ENCODE measurements at places on chromosomes 1 and 21.

- DNase-seq: peak; percentile 31
These were observed 131.4 kb downstream of the HS2ST1 start for GRCh38 chr1:87045761-87046304.

- peak; percentile 56 for DNase-seq
These were observed 84.5 kb upstream of the RGS4 start for GRCh38 chr1:162984699-162985098.

GRCh38 chr1:26307363-26307781, 936 bp upstream of the UBXN11 start:
- DNase-seq: no peak

GRCh38 chr1:41482001-41482765, 2.3 kb downstream of the EDN2 start:
- no peak for DNase-seq

- DNase-seq: peak; percentile 62
These were observed 25.1 kb upstream of the TMEM222 start for GRCh38 chr1:27296773-27297291.

- DNase-seq: peak; percentile 31
These were observed 102.3 kb downstream of the LACTBL1 start for GRCh38 chr1:22870201-22870871.

DNA sequence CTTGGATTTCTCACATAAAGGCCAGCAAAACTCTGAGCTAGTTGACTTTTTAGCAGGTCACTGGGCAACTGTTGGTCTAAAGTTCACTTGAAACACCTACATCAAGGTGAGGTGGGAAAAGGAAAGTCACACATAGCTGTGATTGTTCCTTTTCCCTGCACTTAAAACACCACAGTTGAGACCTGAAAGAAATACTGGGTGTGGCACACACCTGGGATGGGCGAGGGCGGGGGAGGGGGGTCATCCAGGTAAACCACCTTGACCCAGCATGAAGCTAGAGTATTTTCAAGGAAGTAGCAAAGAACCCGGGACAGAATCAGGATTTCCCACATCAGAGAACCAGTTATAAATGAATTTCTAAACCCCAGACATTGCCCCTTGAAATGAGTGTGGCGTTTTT, 26.4 kb downstream of the ZNF697 start:
- DNase-seq: no peak

DNA sequence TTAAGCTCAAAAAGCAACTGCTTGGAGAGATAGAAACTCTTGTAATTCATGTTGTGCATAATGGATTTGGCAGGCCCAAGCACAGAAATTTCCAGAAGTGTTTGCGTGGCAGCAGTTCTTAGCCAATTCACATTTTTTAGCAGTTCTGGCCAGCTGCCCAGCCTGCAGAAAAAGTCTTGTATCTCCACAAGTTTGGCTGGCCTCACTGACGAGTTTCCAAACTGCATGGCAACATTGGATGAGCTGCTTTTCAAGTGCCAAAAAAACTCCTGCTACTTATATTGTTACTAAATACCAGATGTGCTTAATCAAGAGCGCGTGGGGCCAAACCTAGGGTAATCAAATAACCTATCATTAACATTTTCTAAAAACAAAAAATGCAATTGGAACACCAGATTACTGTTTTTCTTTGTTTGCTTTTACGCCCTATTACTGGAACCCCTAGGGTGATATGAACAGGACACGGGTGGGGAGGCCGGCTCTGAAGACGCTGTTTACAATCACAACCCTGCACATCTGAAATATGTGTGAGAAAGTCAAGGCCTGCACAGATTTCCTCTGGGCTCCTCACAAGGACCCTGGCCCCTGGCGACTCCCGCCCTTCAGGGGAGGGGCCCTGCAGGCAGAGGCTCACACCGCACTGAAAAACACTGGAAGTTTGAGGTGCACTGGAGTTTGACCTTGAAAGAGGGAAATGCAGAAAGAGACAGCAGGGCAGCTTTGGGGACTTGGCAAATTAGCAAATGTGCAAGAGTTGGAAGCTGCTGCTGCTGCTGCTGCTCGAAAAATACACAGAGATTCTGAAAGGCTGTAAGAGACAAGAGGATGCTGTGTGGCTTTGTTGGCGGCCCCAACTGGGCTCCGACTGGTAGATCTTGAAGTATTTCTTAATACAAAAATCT, 55.2 kb upstream of the TARBP1 start:
- DNase-seq: peak; percentile 99

DNA sequence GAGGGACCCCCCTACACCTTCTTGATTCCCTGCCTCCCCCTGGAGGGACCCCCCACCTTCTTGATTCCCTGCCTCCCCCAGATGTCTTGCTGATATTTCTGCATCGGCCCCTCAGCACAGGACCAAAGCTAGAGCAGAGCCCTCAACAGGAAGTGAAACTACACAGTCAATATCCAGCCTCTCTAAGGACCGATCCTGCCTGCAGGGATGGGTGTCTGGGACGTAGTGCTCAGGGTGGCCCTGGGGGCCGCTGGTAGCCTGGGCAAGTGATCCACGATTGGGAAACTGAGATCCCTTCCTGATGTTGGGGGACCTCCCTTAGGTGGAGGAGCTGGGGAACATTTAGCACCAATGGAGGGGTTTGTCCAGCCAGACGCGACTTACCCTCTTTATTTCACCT, 3.9 kb upstream of the LEFTY2 start:
- DNase-seq: no peak

- no peak for DNase-seq
These were observed 47.0 kb downstream of the CDCP2 start for GRCh38 chr1:54105736-54106269.
